ENCODE measurements at places on chromosomes 12 and 14. TPM values are rescaled to one million over a fixed set of nuclear protein-coding genes. Genes with fewer than 3 reads are reported as not detected.

GRCh38 chr14:104135121-104135903 lies 3.1 kb upstream of the KIF26A start:
- no peak overlapping the region for H3K27ac ChIP-seq
- peak; percentile 84 for DNase-seq
- peaks cover 19% of the 10 kb centered on the region for H3K27me3 ChIP-seq

- no peak for DNase-seq
- peaks cover 2% of the 10 kb centered on the region for H3K27me3 ChIP-seq
- H3K4me1 ChIP-seq = peaks cover 4% of the 10 kb centered on the region
- H3K4me3 ChIP-seq = no peak overlapping the region
- no peak overlapping the region for H3K27ac ChIP-seq
Observed at GRCh38 chr12:26106347-26106746, 18.5 kb downstream of the BHLHE41 start.

DNA sequence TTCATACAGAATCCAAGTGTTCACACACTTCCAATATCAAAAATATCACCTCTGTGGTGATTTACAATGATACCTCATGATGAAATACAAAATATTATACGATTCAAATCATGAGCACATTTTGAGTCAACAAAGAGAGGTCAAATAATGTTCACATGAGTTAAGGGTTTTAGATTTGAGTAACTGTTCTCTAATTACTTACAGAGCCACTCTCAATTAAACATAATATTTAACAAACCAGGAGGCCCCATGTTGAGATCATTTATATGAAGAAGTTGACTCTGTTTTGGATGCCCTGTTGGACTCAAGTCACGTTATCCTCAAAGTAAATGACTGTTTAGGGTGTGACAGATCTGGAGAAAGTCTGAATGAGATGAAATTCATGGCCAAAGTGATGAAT lies 53.5 kb downstream of the NUAK1 start:
- H3K36me3 ChIP-seq = peaks cover 39% of the 10 kb centered on the region
- no peaks in the 10 kb centered on the region for H3K27me3 ChIP-seq
- no peak for DNase-seq
- H3K4me3 ChIP-seq = no peak overlapping the region
- peaks cover 4% of the 10 kb centered on the region for H3K4me1 ChIP-seq

DNA sequence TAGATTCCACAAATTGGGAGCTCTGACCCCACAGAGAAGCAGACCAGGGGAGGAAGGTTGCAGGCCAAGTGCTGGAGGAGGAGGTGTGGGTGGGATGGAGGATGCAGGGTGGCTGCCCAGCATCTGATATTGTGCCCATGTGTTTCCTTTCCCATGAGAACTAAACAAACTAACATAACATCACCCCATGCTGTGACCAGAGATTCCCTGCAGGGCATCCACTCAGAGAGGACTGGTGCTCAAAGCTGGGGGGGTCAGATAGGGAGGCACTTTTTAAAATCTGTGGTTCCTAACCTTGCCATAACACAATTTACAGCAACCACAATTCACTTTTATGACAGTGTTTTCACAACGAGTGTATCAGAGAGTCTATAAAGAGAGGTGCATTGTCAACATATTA lies 1277.6 kb downstream of the AACS start:
- H3K27me3 ChIP-seq = no peaks in the 10 kb centered on the region
- H3K4me1 ChIP-seq = no peaks in the 10 kb centered on the region
- no peaks in the 10 kb centered on the region for H3K36me3 ChIP-seq
- H3K27ac ChIP-seq = no peak overlapping the region
- no peak overlapping the region for H3K4me3 ChIP-seq

DNA sequence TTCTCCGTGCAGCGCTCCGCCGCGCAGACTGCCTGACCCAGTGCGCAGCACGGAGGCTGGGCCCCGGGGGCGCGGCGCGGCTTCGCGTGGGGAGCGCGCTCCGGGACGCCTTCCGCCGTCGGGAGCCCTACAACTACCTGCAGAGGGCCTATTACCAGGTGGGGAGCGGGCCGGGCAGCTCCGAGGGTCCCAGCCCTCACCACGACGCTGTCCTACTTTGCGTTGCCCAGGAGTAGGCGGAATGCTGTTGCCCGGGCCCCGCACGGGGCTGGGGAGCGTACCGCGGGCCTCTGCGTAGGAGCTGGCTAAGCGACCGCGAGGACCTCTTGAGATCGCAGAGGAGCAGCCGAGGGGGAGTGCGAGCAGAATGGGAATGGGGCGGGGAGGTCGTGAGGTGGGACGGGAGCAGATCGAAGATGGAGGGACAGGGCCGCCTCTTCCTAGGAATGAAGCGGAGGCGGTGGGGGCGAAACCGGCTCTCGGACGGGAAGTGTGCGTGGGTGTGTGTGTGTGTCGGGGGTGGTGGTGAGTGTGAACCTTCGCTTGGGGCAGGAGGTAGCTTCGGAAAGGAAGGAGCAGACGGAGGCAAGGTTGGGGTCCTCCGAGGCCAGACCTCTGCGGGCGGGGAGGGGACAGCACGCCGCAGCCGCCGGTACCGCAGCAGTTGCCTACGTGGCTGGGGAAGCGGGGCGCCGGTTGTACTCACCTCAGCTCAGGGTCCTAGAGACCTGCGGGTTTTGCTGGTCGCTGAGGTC lies 751 bp downstream of the P3H3 start:
- H3K4me1 ChIP-seq = peaks cover 3% of the 10 kb centered on the region
- H3K4me3 ChIP-seq = peak overlapping the region; percentile 99
- H3K27me3 ChIP-seq = no peaks in the 10 kb centered on the region
- peaks cover 32% of the 10 kb centered on the region for H3K36me3 ChIP-seq
- DNase-seq = peak; percentile 80

- no peak overlapping the region for H3K27ac ChIP-seq
- no peaks in the 10 kb centered on the region for H3K27me3 ChIP-seq
- peak overlapping the region; percentile 62 for H3K4me3 ChIP-seq
- DNase-seq = peak; percentile 70
Observed at GRCh38 chr14:76919431-76920330, 93.5 kb downstream of the LRRC74A start.

DNA sequence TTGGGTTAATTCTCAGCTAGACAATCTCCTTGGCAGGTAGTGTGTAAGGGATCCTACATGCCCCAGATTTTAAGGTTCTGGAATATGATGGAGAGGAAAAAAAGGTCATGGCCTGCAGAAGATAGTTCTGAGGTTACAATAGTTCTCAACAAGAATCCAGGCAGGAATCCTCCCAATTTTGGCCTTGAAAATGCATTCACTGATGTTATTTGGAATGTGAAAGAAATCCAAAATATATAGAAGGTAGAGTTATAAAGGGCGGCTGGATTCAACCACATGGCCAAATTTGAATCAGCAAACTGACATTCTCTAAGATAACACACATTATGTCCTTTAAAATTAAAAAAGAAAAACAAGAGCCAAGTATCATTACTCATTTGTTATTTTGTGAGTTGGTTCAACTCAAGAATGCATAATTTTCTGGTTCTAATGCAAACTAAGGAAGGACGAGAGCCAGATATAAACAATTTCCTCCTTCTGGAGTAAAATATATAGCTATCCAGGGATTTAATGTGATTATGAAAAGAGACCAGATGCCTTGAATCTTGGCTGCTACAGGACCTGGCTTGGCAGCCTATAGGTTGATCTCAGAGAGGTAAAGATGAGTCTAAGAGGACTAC lies 177.0 kb upstream of the G2E3 start:
- no peaks in the 10 kb centered on the region for H3K36me3 ChIP-seq
- H3K27me3 ChIP-seq = no peaks in the 10 kb centered on the region
- no peak for DNase-seq
- no peak overlapping the region for H3K4me3 ChIP-seq
- no peak overlapping the region for H3K27ac ChIP-seq
- no peaks in the 10 kb centered on the region for H3K4me1 ChIP-seq

GRCh38 chr12:68609998-68610369 lies 715 bp upstream of the RAP1B start:
- peak overlapping the region; percentile 90 for H3K4me3 ChIP-seq
- no peaks in the 10 kb centered on the region for H3K4me1 ChIP-seq
- peaks cover under 1% of the 10 kb centered on the region for H3K36me3 ChIP-seq
- DNase-seq = no peak

- DNase-seq = peak; percentile 74
- H3K4me1 ChIP-seq = no peaks in the 10 kb centered on the region
- H3K36me3 ChIP-seq = peaks cover 6% of the 10 kb centered on the region
- H3K27me3 ChIP-seq = no peaks in the 10 kb centered on the region
- H3K4me3 ChIP-seq = no peak overlapping the region
Observed at GRCh38 chr12:78118036-78118435, 287.3 kb downstream of the NAV3 start.

- no peaks in the 10 kb centered on the region for H3K4me1 ChIP-seq
- no peak overlapping the region for H3K27ac ChIP-seq
- DNase-seq = no peak
- peaks cover 11% of the 10 kb centered on the region for H3K36me3 ChIP-seq
Observed at GRCh38 chr14:68934066-68934465, 45.0 kb downstream of the ACTN1 start.

DNA sequence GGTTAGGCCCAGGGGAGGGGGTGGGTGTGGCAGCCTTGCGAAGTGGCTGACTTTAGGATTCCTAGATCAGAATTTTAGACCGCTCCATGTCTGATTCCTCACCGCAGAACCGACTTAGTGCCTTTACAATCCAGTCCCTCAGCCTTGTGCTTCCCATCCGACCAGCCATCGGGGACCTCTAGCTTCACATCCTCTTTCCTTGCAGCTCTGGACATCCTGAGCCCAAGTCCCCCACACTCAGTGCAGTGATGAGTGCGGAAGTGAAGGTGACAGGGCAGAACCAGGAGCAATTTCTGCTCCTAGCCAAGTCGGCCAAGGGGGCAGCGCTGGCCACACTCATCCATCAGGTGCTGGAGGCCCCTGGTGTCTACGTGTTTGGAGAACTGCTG lies 557 bp downstream of the COPS7A start:
- H3K4me3 ChIP-seq = peak overlapping the region; percentile 87
- peak overlapping the region; percentile 9 for H3K27ac ChIP-seq
- H3K4me1 ChIP-seq = no peaks in the 10 kb centered on the region
- no peak for DNase-seq

DNA sequence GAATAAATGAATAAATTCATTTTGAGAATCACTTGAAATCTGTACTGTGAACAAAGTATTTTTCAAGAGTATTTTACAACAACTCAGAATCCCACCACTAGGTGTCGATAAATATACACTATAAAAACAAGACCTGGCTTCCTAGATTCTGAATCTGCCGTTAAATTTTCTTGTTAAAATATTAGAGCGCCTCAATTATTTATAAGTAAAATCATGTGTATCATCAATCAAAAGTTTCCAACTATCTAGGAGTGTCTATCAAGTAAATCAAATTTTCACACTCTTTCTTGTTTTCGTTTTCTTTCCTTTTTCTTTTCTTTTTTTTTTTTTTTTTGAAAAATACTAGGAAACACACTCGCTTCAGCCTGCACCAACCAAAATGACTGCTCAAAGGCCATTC lies 179.2 kb upstream of the DCN start:
- no peaks in the 10 kb centered on the region for H3K36me3 ChIP-seq
- H3K27me3 ChIP-seq = no peaks in the 10 kb centered on the region
- H3K4me3 ChIP-seq = no peak overlapping the region

DNA sequence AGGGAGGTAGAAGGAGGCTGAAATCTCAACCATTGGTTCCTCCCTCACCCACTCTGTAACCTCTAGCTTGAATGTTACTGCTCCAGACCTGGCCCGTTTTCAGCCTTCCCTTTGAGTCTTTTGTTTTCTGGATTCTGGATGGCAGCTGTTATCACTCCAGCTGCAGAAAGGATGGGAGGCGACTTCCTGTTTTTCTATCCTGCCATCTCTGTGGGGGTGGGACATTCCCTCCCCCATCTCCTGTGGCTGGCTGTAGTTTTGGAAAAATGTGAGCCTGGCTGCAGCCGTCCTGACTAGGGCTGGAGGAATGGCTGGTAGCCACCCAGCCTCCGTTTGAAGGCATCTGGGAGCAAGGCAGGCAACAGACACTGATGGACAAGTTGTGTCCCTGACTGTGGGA lies 2.9 kb upstream of the PPFIBP1 start:
- H3K4me1 ChIP-seq = peaks cover 12% of the 10 kb centered on the region
- H3K27ac ChIP-seq = no peak overlapping the region
- no peaks in the 10 kb centered on the region for H3K27me3 ChIP-seq

GRCh38 chr12:121036810-121037326 lies 2.2 kb downstream of the OASL start:
- no peaks in the 10 kb centered on the region for H3K4me1 ChIP-seq
- H3K27me3 ChIP-seq = no peaks in the 10 kb centered on the region
- no peaks in the 10 kb centered on the region for H3K36me3 ChIP-seq
- H3K4me3 ChIP-seq = no peak overlapping the region
- no peak for DNase-seq

DNA sequence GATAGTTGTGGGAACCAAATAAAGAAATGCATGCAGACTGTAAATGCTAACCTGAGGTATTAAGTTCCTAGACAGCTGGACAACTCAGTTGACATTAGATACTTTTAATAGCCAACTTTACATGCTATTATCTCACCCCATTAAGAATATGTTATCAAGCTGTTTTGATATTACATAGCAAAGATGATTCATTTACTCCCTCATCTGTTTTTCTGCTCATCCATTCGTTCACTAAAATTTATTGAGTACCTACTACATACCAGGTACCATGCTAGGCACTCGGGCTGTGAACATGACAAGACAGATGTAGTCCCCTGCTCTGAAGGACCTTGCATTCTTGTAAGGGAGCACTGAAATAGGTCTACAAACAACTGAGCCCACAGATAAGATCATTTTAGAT lies 192.4 kb downstream of the DACT1 start:
- no peak overlapping the region for H3K27ac ChIP-seq
- DNase-seq = no peak
- H3K4me3 ChIP-seq = no peak overlapping the region
- no peaks in the 10 kb centered on the region for H3K4me1 ChIP-seq
- peaks cover 9% of the 10 kb centered on the region for H3K36me3 ChIP-seq

DNA sequence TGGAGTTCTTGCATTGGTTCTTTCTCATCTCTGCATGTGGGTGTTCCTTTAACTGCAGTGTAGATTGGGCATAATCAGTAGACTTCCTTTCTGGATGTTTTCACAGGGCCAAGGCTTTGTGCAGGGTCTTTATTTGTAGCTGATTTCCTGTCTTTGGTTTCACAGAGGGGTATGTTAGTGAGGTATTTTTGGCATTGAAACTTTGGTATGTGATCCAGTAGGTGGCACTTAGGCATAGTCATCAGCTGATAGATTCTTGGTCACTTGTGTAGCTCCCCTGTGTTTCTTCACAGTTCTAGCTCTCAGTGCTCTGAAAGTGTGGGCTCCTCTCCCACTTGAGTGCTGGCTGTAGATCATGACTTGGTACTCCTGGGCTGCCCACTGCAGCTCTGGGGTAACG lies 52.7 kb upstream of the LMO3 start:
- H3K4me1 ChIP-seq = no peaks in the 10 kb centered on the region
- no peak overlapping the region for H3K27ac ChIP-seq
- H3K36me3 ChIP-seq = no peaks in the 10 kb centered on the region
- no peaks in the 10 kb centered on the region for H3K27me3 ChIP-seq
- no peak overlapping the region for H3K4me3 ChIP-seq

The SMIM41 gene
- not detected for total RNA-seq

The SLC39A2 gene
- not detected for total RNA-seq

The FAM90A1 gene
- 0.09 TPM for total RNA-seq

The DDN gene
- 0.39 TPM for total RNA-seq

The SNAPC1 gene
- total RNA-seq = 7.1 TPM

The KERA gene
- not detected for total RNA-seq

The NID2 gene
- 6.6 TPM for total RNA-seq

The TTC6 gene
- total RNA-seq = 0.33 TPM

The PPP1R1A gene
- total RNA-seq = 8.5 TPM
